ENCODE measurements at places on chromosomes 6 and 20. TPM values are rescaled to one million over a fixed set of nuclear protein-coding genes. Genes with fewer than 3 reads are reported as not detected.

C6orf15 gene
- polyA plus RNA-seq = not detected

PREX1 gene
- 12.2 TPM for polyA plus RNA-seq

PRICKLE4 gene
- 8.0 TPM for polyA plus RNA-seq

PM20D2 gene
- polyA plus RNA-seq = 33.2 TPM

CASS4 gene
- 3.3 TPM for polyA plus RNA-seq

RBPJL gene
- 0.20 TPM for polyA plus RNA-seq

MTFR2 gene
- polyA plus RNA-seq = 3.1 TPM

NR2E1 gene
- polyA plus RNA-seq = not detected

NHSL1 gene
- 14.1 TPM for polyA plus RNA-seq

OLIG3 gene
- not detected for polyA plus RNA-seq

SLC35D3 gene
- polyA plus RNA-seq = not detected

ESR1 gene
- 0.68 TPM for polyA plus RNA-seq

COL21A1 gene
- polyA plus RNA-seq = 121 TPM

MEI4 gene
- polyA plus RNA-seq = 1.7 TPM

CTAGE9 gene
- polyA plus RNA-seq = not detected

Data from renal cortex interstitium (tissue), 15 donors.